ENCODE measurements at places on chromosomes 11 and 22.

DNA sequence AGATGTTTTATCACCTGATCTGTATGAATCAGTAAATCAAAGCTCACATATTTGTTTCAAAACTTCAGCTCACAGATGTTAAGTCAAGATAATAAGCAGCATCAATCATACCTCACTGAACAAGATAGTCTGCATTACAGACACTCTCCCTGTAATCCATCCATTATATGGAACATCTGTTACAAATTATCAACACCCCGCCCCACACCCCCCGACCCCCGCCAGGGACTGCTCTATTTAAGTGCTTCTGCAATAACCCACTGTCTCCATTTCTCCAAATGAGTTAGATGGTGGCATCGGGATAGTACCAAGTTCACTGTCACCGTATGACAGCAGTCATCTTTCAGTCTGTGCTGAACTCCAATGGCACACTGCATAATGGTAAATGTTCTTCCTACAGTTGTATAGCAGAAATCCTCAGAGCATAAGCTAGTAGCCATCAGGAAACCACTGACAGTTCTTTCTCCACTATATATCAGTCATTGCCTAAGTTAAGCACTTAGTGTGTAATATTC is 447.0 kb upstream of the ARHGAP42 start:
- DNase-seq = no peak

DNA sequence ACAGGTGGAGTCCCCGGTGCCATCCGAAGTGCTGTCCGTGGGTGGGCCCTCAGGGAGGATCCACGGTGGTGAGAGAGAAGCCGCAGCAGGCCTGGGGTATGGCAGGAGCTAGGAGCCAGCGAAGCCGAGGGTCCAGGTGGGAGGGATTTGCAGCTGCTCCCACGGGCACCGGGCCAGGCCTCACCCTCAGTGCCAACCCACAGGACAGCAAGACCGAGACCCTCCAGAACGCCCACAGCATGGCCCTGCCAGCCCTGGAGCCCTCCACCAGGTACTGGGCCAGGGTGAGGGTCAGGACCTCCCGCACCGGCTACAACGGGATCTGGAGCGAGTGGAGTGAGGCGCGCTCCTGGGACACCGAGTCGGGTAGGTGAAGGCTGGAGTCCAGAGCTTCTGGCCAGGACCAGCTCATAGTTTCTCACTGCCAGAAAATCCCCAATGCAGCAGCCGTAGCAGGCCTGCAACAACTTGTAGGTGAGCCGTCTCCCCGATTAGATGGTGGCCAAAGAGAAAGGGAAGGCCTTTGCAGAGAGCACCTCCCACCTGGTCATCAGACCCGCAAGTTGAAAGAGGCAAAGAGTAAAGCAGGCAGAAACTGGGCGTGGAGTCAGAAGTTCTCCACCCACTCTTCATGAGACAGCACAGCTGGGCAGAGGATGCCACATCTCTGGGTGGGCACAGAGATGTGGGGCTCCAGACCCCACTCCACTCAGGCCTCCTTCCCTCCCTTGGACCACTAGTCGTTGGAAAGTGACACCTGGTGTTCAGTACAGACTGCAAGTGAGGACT is 20.4 kb downstream of the CSF2RB start:
- no peak for DNase-seq

DNA sequence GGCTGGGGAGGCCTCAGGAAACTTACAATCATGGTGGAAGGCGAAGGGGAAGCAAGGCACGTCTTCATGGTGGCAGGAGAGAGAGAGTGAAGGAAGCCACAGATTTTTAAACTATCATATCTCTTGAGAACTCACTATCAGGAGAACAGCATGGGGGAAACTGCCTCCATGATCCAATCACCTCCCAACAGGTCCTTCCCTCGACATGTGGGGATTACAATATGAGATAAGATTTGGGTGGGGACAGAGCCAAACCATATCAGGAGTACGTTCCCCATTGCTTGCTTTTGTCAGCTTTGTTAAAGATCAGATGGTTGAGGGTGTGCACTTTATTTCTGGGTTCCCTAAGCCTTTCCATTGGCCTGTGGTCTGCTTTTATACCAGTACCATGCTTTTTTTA is 53.7 kb upstream of the E2F8 start:
- DNase-seq = no peak

- no peak for DNase-seq
These were observed 1.7 kb downstream of the ESRRA start for GRCh38 chr11:64306876-64307622.

GRCh38 chr22:38350444-38351359 is 33.5 kb upstream of the CSNK1E start:
- DNase-seq = no peak

DNA sequence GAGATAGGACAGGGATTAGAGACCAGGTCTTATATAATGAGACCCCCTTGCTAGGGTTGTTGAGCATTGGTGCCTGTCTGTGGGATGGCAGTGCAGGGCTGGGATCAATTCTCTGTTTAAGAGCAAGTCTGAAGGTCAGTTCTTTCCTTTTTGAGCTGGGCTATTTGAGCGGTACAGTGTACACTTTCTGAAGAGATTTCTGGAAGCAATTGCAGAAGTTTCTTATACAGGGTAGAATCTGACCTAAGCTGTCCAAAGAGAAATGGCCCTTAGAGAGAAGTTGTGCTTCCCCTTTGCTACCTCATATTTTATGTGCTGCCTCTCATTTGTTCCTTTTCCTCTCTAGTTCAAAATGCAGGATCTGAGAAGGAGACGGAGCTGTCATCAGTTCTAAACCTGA is 35.8 kb downstream of the CSTPP1 start:
- no peak for DNase-seq

- DNase-seq = no peak
These were observed 2.8 kb downstream of the MALAT1 start for GRCh38 chr11:65501472-65502273.

GRCh38 chr22:25970999-25971811 is 198.1 kb upstream of the SEZ6L start:
- no peak for DNase-seq

DNA sequence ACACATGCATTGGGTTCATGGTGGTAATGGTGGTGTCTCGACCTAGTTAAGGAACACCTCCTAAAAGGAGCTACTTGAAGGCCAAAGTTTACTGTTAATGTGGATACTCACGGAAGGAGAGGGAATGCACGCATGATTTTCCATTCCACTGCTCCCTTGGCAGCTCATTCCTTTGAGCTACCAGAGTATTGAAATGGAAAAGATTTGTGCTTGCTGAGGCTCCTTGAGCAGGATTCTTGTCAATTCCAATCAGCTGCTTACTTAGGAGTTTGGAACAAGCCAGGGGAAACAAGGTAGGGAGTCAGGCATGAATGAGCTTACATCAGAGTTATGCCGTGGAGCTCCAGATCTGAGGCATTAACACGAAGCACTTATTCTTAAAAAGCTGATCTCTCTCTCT is 108.8 kb downstream of the GRIA4 start:
- no peak for DNase-seq

DNA sequence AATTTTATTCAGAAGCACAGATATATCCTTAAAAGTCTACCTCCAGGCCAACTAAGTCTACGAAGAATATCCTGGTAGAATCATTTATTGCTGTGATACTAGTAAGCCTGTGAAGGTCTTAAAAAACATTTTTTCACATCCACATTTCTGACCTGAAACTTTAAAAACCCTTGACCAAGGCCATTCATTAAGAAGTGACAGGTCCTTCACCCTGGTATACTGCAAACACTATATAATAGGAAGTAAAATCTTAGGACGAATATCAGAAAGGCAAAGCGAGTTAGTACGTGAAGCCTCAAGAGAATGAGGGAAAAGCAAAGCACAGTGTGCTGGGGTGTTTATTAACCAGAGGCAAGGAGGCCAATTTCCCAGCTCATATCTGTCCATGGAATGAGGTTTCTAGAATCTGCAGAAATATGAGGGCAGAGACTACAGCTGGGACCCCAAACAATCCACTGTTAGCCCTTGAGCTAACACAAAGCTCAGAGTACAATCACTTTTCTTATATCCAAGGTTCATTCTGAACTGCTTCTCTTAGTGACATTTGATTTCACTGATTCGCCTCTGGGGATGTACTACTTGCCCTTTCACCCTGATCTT is 71.0 kb downstream of the AMBRA1 start:
- no peak for DNase-seq

- no peak for DNase-seq
These were observed 24.8 kb downstream of the FAM118A start for GRCh38 chr22:45334528-45334927.

- DNase-seq = no peak
These were observed 474.4 kb downstream of the BRD1 start for GRCh38 chr22:49353235-49353634.

GRCh38 chr11:130103296-130103814 is 33.7 kb downstream of the APLP2 start:
- no peak for DNase-seq

DNA sequence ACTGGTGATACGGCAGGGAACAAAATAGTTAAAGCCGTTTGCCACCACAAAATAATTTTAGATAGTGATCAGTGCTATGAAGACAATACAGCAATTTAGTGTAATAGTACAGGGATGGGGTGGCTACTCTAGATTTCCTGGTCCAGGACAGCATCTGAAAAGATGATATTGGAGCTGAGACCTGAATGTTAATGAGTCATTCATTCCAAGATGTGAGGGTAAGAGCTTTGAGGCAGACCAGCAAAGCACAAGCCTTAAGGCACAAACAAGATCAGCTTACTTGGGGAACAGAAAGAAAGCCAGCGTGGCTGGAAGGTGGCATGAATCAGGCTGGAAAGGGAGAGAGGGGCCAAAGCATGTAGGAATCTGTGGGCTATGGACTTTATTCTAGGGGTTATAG is 132.3 kb downstream of the TRIM44 start:
- no peak for DNase-seq

GRCh38 chr11:134686460-134687061 is 274.5 kb upstream of the B3GAT1 start:
- DNase-seq = no peak

DNA sequence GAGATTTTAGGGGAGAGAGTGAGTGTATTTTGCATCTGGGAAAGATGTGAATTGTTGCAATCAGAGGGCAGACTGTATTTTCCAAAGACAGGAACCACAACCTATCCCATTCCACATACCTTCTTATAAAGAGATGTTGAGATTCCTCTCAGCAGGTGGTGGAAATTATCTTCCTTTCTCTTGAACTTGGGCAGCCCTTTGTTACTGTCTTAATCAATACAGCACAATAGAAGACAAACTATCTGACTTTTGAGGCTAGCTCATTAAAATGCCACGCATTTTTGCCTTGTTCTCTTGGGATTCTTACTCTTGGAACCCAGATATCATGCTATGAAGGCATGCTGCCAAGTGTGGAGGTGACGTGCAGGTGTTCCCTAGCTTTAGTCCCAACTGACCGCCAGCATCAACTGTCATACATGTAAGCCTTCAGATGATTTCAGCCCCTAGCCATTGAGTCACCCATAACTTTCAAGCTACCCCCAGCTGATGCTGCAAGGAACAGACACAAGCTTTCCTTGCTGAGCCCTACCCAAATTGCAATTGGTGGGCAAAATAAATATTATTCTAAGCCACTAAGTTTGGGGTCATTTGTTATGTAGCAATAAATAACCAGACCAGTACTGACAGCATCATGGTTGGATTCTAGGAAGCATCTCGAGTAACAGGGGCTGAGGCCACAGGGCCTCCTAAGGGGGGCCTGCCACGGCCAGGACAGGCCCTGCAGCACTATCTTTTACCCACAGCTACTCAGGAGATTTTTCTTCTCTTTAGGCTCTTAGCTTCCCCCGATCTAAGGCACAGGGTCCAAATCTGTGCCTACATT is 63.0 kb downstream of the RPL27A start:
- no peak for DNase-seq

- peak; percentile 54 for DNase-seq
These were observed 1.7 kb downstream of the SMTN start for GRCh38 chr22:31082606-31083376.

DNA sequence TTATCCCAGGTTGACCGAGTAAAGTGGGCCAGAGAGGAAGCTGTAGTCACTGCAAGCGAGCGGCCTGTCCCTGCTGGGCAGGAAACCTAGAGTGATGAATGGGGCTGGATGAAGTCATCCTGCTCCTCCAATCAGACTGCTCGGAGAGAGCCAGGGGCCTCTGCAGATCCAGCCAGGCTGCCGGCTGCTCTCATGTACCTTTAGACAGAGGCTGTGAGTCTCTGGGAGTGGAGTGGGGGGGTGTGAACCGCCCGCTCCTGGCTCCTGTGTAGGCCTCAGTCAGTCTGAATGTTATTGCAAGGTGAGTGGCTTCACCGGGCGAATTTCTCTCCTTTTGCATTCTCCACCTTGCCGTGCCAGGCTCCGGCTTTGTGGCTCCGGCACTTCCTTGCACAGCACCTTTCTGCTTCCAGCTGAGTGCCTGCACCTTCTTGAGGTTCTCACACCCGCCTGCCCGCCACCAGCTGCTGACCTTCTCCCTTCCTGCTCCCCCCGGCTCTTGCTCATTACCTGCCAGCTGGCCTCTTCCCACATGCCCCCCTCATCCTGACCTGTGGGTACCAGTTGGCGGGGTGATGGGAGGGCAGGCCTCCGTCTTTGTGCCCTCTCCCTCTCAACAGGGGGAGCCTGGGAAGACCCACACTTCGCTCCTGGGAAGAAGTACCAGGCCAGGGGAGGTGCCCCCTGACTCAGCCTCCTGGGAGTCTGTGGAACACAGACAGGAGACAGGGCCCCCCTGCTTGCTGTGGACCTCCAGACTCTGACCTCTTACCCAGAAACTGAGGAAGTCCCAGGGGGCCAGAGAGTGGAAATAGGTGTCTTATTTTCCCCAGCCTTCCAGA is 79.9 kb downstream of the GRAMD1B start:
- no peak for DNase-seq

DNA sequence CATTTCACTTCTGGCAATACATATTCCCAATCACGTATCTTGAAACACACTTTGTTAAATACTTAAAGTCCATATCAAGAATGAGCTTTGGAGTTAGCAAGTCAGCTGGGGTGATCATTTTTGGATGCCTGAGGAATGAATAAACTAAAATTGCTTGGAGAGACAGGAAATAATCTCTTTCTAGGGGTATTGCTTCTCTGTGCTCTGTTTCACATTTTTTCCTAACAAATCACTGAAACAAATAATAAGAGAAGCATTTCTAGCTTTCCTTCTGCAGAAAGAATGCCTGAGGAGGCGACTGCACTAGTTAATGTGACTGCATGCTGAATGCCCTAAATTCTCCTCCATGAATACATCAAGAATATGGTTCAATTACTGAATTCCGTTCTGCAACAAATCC is 541.4 kb upstream of the CCDC90B start:
- DNase-seq = no peak

Data from stimulated activated CD4-positive, alpha-beta T cell treated with anti-CD3 and anti-CD28 coated beads, Interleukin-2, amount 100 ng/mL, for 48 hours (primary cell).